Glutamatergic neuron (in vitro differentiated cells): ENCODE measurements at places on chromosomes 12 and 14. TPM values are rescaled to one million over a fixed set of nuclear protein-coding genes. Genes with fewer than 3 reads are reported as not detected.
A peak's percentile ranks its signal among the peaks of the same experiment; 100 is the strongest.

The MORN3 gene
- total RNA-seq = 1.2 TPM

- DNase-seq = no peak
Observed at GRCh38 chr12:59316938-59317337, 278.9 kb upstream of the SLC16A7 start.

- no peak for DNase-seq
Observed at GRCh38 chr14:69680297-69680696, 68.9 kb downstream of the SUSD6 start.

- no peak for DNase-seq
Observed at GRCh38 chr14:40652089-40652691, 954.5 kb upstream of the LRFN5 start.

DNA sequence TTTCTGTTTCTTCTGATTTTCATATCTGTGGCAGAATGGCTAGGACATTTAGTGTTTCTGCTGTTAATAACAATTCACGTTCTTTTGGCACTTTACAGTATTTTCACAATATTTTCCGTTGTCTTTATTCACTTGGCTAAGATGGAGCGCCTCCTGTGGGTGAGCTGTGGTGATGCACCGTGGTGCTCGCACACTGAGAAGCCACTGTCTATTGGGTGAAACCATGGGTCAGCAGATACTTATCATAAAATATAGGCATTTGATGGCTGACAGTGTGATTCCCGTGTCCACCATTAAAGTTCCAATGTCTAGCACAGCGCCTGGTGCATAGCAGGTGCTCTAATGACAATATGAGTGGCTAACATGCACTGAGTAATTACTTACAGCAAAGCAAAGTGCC lies 141.8 kb downstream of the VRK1 start:
- no peak for DNase-seq

GRCh38 chr12:34625116-34625515 lies 602.8 kb downstream of the ALG10 start:
- DNase-seq = no peak

DNA sequence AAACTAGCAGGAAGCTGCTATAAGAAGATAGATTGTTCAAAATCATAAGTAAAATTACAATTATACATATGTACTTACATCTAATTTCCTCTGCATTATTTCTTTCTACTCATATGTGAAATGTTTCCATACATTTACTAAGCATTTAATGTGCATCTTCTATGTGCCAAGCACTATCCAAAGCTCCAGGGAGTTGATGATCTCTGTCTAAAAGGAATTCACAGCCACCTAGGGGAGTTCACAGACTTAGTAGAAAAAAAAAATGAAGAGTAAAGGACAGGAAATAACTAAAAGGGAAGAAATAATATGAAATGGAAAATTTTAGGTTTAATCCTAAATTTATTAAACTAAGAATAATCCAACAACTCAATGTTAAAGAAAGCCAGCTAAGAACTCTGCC lies 91.7 kb downstream of the EFCAB11 start:
- DNase-seq = no peak

The VASH1 gene
- 149 TPM for total RNA-seq

The IFNG gene
- not detected for total RNA-seq

The DDN gene
- 6.4 TPM for total RNA-seq

The KRT2 gene
- total RNA-seq = not detected

The KITLG gene
- 0.61 TPM for total RNA-seq

DNA sequence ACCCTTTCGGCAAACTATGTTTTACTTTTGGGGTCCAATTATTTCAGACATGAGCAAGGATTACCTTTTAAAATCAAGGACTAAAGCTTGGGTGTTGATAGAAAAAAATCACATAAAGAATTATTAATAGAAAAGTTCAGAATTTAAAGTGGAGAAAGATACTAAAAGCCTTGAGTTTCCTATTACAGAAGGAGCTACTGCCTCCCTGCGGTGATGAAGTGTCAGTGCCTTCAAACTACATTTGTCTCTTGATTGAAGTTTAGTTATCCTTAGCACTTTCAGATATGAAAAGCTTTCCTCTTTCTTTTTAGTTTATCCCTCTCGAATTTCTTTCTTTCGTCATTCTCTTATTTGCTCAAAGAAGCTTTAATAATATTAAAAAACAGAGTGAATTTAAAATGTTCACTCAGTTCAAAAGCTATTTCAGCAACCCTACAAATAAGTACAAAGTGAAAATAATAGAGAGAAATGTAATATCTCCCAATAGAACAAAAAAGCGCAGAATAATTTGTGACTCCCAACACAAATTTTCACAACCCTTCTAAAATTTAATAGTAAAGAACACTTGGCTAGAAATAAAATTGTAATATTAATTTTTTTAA lies 87.6 kb downstream of the SEC23A start:
- no peak for DNase-seq

DNA sequence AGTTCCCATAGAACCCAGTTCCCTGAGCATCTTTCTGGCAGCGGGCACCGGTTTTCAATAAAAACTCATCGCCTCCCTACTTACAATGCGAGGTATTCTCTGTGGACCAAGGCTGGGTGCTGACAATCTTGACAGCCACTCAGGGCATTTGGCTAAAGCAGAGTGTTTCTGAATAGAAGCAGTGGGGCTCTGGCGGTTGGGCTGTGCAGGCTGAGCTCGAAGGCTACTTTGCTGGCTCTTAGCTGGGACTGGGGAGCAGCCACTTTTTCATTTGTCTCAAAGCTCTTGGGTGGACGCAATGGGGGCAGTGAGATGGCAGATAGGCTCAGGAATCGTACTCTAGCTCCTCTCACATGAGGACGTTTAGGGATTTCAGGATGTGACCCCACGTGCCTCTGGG lies 151.8 kb downstream of the UNC79 start:
- DNase-seq = no peak

- DNase-seq = peak; percentile 64
Observed at GRCh38 chr12:106248312-106248845, 559 bp upstream of the CKAP4 start.

DNA sequence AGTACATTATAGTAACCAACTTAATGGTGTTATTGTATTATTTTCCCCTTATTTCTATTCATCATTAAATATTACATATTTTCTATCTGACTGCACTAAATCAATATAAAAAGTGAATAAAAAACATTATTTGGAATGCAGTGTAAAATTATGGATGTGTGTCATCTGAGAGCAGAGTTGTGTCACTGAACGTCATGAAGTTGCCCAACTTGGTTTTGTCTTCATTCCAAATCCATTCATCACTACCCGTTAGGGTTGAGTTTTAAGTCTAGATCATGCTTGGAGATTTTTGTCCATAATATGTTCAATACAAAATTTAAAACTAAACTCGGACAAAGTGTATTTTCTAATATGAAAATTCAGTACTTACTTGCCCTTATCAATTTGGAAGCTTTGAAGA lies 16.1 kb downstream of the KLRF1 start:
- no peak for DNase-seq

DNA sequence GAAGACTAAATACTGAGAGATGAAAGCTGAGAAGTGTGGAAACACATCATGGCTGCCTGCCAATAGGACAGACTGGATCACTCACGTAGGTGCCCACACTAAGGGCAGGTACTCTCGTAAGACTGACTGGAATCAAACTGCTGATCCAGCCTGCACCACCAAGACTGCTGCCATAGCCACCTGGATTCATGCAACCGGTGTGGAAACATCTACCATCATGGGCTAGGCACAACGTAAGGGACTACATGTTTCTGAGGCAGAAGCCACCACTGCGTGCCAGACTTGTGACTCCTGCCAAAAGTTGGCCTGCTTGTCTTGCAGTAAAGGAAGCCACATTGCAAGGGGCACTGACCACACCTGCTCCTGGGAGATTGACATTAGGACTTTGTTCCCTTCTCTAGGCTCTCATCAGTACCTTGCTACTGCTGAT lies 3.8 kb downstream of the POMT2 start:
- DNase-seq = no peak

- DNase-seq = no peak
Observed at GRCh38 chr14:95258156-95258555, 61.6 kb downstream of the CLMN start.

The GZMH gene
- total RNA-seq = not detected

The LALBA gene
- not detected for total RNA-seq

DNA sequence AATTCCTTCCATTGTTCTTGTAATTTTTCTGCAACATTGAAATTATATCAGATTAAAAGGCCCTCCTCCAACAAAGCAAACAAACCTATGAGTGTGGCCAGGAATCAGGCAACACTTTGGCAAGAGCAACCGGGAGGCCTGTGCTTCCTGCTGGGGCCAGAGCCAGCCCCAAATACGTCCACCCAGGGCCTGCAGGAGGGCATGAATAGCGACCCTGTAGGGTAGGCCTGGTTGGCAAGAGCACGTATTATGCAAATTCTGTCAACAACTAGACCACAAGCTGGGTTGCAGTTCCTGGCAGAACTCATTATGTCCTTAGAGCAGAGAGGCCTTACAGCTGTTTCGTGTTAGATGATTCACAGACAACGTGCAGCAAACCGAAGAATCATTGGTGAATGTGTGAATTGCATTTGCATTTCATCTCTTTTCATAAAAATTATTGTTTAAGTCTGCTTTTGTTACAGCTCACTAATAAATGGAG lies 26.9 kb upstream of the LGALS3 start:
- DNase-seq = no peak

GRCh38 chr12:26825459-26826016 lies 7.5 kb downstream of the ITPR2 start:
- no peak for DNase-seq

DNA sequence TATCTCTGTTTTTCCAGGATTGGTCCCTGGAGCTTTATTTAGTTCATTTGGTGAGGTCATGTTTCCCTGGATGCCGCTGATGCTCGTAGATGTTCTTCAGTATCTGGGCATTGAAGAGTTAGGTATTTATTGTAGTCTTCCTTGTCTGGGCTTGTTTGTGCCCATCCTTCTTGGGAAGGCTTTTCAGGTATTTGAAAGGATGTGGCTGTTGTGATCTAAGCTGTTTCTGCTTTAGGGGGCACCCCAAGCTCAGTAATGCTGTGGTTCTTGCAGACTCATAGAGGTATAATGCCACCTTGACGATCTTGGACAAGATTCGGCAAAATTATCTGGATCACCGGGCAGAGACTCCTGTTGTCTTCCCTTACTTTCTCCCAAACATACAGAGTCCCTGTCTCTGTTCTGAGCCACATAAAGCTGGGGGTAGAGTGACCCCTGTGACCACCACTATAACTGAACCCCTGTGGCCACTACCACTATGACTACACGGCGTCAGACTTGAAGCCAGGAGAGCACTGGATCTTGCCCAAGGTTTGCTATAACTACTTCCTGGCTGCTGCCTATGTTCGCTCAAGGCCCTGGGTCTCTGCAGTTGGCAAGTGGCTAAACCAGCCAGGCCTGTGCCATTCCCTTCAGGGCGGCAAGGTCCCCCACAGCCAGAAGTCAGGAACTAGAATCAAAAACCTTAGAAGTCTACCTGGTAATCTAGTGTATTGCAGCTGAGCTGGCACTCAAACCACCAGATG lies 40.9 kb downstream of the FGD4 start:
- no peak for DNase-seq

DNA sequence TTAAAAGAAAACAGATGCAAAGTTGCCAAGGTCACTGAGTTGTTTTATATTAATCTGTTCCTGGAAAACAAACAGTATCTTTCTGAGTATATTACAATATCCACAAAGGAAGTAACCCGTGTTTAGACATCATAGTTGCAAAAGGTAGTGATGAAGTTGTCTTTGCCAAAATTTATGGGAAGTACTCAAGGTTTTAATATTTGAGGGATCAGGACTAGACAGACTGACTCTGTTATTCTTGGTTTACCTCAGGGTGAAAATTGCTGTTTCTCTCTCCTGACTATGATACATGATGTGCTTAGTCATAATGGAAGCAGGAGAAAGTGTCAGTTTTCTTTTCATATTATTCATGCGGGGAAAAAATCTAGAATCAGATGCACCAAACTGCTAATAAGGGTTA lies 28.3 kb downstream of the TMEM233 start:
- no peak for DNase-seq

DNA sequence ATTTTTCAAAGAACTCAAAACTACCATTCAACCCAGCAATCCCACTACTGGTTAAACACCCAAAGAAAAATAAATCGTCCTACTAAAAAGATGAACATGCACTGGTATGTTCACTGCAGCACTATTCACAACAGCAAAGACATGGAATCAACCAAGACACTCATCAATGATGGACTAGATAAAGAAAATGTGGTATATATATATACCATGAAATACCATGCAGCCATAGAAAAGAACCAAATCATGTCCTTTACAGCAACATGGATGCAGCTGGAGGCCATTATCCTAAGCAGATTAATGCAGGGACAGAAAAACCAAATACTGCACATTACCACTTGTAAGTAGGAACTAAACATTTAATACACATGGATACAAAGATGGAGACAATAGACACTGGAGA lies 3.8 kb upstream of the ANO6 start:
- DNase-seq = no peak

DNA sequence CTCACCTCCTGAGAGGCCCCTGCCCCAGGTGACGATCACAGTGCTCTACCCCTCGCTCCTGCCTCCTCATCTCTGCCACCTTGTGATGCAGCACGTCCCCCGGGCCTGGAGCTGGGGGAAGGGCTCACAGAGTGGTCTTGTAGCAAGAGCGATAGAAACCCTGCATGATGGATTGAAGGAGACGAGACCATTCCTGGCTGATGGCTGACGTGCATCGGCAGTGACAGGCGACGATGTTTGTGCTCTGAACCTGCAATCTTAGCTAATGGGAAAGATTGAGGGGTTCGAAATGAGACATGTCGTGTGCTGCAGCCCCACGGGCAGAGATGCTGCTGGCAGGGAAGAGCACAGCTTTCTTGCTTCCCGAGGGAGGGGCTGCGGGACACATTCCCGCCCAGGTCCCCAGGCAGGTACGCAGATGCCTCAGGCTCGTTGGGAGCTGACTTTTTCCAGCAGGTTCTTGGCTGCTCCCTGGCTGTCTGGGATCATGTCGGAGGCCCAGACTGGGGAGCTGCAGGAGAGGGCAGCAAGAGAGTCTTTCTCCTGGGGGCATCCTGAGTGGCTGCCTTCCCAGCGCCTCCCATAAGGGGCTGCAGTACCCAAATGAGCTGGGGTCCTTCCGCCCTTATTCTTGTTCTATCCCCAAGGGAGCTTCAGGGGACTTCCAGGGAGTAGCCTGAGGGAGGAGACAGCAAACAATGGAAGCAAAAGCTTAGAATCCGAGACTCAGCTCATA lies 38.7 kb upstream of the GPATCH2L start:
- no peak for DNase-seq

DNA sequence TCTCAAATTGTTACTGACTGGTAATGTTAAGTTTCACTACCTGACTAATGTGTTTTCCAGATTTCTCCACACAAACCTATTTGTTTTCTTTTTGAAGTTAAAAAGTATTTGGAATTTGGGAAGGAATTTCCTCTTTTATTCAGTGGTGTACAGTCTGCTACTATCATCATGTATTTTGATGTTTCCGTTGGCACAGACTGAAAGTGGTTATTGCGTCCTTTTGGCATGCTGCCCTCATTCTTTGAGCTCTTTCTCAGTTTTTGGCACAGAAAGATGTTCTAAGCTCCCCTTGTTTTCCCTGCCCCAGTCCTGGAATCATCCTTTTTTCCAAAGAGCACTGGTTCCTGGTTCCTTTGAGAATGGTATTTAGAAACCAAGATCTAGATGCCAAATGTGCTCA lies 31.4 kb upstream of the RTRAF start:
- DNase-seq = no peak

GRCh38 chr12:95538656-95539055 lies 12.6 kb downstream of the USP44 start:
- DNase-seq = no peak

- no peak for DNase-seq
Observed at GRCh38 chr14:97273540-97273939, 476.4 kb downstream of the VRK1 start.
